ENCODE measurements at places on chromosomes 16 and 17.
A peak's percentile ranks its signal among the peaks of the same experiment; 100 is the strongest.

- no peak for DNase-seq
Observed at GRCh38 chr17:45429339-45430005, 3.2 kb downstream of the ARHGAP27 start.

- no peak for DNase-seq
Observed at GRCh38 chr17:12644623-12645022, 21.1 kb upstream of the MYOCD start.

DNA sequence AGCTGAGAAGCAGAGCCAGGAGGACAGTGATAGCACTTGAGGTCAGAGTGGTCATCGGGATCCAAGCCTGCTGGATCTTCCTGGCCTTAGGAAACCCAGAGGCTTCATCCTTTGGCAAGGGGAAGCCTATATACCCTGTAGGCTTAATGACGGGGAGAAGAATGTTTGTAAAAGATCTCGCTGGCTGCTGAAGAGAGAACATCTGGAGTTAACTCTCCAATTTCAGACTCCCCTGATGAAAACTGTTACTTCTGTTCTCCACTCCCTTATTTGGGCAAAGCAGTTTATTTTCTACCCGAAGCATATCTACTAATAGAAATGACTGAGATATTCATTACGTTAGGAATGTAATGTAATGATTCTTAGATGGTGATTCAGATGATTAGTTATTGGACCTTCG is 487.0 kb downstream of the CDH13 start:
- no peak for DNase-seq

DNA sequence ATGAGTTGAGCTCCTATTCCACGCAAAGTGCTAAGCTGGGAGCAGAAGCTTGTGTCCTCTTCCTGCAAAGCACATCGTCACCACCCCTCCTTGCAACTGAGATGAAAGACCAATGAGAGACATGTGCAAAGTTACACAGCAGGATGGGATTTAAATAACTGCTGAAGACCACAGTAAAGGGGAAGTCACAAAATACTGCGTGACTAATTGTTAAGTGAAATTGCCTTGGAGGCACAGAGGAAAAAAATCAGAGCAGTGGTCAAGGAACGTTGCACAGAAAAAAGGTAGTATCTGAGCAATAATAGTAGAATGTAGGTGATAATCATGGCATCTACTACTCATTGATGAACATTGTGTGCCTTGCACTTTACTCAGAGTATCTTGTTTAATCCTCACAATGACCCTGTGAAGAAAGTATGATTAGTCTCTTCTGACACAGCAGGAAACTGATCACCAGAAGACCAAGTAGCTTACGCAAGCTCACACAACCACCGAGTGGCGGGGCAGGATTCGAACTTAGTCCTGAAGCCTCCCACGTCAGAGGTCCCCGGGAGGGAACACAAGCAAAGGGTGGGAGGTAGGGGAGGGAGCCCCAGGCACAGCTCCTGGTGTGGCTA is 15.4 kb upstream of the MYO18A start:
- no peak for DNase-seq

DNA sequence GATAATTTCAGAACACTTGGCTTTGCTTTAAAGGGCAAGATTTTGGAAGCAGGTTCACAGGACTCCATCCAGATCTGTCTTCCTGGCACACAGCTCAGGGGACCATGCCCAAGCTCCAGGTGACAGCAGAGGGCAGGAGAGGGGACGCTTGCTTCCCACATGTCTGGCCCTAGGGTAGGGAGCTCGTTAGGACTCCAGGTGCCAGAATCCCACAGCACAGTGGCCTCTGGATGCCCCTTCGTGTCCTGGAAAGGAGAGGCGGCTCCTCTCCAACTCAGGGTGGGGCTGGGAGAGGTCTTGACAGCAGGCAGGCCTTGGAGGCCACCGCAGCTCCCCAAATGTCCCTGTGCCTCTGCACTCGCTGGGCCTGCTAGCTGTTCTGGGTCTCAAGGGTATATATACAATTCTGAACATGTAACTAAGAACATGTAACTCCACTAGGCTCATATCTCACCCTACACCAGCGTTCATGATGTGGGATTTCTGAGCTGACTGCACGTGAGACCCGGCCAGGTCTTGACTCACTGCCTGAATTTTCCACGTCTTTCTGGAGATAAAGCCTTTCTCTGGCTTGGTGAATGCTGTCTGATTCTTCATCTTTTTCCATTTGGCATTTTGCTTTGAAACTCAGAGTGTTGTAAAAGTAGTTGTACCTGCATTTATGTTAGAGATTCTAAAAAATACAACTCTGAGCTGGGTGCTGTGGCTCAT is 52.8 kb downstream of the MARCHF10 start:
- no peak for DNase-seq

GRCh38 chr17:74805591-74805991 is 29.4 kb upstream of the NAT9 start:
- DNase-seq = no peak

DNA sequence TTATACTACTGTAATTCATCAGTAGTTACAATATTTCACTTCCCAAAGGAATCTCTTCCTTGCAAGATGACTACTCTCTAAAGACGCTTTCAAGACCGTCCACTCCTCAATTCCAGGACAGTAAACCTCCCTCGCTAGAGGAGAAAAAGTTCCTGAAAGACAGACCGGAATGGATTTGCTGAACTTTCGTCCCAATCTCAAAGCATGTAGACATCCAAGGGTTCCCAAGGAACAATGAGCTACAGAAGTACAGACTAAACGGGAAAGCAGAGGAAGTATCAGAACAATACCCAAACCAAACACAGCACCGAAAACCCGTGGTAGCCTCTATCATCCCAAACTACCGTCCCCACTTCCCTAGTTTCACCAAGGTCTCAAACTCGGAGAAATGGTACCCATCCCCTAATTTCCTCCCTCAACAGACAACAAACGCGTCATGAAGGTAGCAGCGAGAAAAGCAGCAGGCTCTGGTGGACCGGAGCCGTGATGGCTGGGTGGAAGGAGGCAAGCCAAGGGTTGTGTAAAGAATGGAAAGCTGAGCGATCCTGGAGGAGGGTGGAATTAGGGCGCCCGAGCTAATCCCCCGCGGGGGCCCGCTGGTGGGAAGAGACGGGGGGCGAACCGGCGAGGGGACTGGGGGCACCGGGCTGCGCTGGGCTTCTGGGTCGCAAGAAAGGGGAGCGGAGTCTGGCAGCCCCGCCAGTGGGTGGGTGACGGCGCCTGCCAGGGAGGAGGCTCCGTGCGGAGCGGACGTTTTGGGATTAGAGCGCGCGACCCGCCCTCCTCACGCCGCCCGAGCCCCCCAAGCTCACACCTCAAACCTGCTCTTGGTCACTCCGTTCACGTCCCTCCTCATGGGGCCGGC is 647 bp downstream of the FBXL20 start:
- no peak for DNase-seq

DNA sequence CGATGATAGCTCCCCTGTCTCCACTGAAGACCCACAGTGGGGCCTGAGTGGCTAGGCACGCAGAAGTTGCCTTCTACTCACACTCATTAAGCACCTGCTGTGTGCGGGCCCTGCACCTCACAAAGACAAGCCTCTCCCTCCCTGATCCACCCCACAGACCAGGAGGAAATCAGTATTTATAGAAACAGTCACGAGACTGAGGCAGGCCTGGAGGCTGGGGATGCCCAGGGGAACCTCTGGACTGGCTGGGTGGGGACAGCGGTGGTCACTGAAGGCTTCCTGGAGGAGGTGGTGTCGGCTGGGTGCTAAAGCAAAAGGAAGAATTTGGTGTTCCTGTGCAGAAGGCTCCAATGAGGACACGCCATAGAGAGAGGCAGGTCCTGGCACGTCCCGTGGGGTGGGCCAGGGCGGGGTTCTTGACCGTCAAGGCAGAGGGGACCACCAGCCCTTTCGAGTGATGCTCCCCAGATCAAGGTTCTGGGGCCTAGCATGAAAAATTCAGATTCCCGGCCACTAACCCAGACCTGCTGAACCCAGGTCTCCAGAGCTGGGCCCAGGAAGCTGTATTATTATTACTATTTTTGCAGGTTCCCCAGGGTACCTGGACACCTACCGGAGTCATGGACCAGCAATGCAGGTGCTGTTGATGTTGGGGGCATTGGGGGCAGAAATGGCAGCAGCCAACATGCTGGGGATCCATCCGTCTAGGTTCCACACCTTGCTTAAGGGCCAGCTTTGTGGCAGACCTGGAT is 23.0 kb downstream of the PPL start:
- no peak for DNase-seq

- peak; percentile 24 for DNase-seq
Observed at GRCh38 chr17:82497483-82498405, 21.8 kb upstream of the FOXK2 start.

- no peak for DNase-seq
Observed at GRCh38 chr17:80749611-80750010, 205.0 kb downstream of the RPTOR start.

GRCh38 chr16:79089735-79090284 is 510.7 kb downstream of the MAF start:
- DNase-seq = peak; percentile 49

DNA sequence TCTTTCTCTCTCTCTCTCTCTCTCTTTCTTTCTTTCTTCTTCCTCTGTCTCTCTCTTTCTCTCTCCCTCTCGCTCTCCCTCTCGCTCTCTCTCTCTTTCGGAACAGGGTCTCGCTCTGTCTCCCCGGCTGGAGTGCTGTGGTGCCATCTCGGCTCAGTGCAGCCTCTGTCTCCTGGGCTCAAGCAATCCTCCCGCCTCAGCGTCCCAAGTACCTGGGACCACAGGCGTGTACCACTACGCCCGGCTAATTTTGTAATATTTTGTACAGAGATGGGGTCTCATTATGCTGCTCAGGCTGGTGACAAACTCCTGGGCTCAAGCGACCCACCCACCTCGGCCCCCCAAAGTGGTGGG is 12.7 kb upstream of the KLHDC4 start:
- no peak for DNase-seq

DNA sequence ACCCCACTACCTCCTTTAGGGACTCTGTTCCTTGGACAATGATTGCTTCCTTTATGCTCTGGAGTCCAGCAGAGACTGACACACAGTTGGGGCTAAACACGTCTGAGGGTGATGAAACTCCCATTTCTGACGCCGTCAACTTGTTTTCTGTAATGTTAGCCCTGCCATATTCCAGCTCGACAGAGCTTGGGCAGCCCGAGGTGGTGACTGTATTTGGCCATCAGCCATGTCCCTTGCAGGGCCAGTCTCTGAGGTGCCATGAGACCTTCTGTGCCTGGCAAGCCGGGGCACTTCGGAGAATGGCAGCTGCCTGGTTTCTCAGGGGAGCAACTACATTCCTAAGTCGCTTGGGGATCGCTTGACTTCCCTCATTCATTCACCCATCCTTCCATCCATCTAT is 278.9 kb upstream of the TNRC6C start:
- no peak for DNase-seq

DNA sequence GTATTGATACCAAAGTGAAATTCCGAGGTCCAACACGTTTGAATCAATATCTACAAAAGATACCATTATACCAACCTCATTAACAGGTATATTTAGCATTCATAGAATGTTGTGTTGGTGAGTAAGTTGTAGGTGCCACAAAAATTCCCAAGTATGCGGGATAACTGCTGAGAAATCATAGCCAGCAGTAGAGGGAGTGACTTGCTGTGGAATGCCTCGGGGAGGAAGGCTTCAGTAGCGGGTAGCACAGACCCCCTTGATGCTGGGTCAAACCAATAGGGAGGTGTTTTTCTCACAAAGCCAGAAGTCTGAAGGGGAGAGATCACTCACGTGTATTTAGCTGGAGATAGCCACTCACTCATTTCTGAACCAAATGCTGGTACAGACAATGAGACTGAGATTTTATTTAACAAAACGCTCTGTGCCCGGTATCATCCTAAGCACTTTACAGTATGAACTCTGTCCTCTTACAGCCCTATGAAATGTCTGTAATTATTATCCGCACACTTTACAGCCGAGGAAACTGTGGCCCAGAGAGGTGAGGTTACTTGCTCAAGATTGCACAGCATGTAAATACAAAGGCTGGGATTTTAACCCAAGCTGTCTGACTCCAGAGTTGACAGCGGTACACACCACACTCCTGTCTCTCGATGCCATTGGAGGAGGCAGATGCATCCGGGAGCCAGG is 23.1 kb downstream of the HSBP1 start:
- no peak for DNase-seq

GRCh38 chr16:21645261-21645721 is 7.1 kb downstream of the IGSF6 start:
- peak; percentile 48 for DNase-seq

DNA sequence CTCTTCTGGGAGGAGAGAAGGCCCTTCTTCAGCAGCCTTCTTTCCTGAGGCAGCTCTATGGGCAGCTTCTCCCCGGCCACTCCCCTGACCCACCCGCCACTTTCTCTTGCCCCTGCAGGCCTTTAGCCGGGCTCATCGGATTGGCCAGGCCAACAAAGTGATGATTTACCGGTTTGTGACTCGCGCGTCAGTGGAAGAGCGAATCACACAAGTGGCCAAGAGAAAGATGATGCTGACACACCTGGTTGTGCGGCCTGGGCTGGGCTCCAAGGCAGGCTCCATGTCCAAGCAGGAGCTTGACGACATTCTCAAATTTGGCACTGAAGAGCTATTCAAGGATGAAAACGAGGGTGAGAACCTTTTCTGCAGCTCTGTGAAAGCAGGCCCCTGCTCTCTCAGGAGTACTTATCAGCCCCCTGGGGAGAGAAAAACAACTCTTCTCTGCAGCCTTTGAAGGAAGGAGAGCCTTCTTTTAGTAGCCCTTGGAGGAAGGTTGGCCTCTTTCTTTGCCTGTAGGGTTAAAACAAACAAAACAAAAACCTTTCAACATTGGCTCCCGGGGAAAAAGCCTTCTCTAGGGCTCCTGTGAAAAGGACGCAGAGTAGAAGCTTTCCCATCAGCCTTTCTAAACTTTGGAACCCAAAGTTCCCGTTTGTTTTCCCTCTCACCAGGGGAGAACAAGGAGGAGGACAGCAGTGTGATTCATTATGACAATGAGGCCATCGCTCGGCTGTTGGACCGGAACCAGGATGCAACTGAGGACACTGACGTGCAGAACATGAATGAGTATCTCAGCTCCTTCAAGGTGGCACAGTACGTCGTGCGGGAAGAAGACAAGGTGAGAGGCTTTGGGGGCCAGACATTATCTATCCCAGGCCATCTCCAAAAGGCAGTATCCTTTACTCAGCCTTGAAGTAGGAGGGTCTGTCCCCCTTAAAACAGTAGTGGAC is 12.7 kb downstream of the RNF227 start:
- DNase-seq = no peak

DNA sequence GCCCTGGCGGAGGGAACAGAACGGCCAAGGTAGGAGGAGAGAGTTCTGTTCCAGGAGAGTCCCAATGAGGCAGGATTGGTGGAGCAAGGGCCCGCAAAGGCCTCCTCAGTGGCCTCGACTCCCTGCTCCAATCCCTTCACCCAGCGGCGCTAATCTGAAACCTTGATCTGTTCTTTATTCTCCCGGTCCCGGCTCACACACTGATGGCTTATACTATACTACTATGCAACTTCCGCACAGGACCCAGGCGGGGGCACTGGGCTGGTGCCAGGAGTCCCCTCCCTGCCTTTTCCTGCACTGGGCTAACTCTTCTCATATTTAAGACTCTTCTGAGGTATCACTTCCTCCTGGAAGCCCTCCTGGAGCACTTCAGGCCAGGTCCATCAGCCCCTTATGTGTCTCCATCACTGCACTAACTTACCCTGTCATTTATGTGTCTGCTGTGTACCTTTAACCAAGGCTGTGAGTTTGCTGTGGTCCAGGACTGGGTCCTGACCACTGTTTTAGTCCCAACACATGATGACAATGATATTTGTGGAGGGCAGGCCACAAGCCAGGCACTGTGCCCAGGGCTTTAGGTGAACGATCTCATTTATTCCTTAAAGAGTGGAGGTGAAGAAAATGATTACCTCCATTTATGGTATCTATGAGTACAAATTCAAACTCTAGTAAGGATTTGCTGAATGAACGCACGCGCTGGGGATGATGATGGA is 6.8 kb downstream of the CCDC102A start:
- no peak for DNase-seq

- DNase-seq = peak; percentile 55
Observed at GRCh38 chr16:50627419-50627818, 53.7 kb downstream of the SNX20 start.

All from CD4-positive, alpha-beta T cell treated with Interleukin-6 at 100 ng/mL for 8 hours (primary cell).